ENCODE measurements at places on chromosomes 12 and 14.
A peak's percentile ranks its signal among the peaks of the same experiment; 100 is the strongest.

GRCh38 chr12:124252964-124253363, 41.9 kb upstream of the RFLNA start:
- DNase-seq: no peak

GRCh38 chr12:104958805-104959334, 780 bp upstream of the SLC41A2 start:
- no peak for DNase-seq

DNA sequence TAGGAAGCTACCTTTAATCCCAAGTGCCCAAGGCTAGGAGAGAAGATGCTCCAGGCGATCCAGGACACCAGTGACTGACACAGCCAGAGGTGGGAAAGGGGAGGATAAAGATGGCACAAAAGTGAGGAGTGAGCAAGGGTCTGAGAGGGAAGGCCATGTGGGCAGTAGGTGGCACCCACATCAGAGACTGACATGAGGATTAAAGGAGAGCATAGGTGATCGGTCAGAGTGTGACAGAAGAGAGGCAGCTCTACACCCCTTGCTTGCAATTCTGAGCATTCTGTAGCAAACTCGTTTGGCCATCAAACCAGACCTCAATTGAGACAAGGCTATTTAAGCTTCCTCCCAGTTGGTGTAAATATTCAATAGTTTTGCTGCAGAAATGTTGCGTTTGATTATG, 724 bp upstream of the CD27 start:
- no peak for DNase-seq

- DNase-seq: no peak
Measured at GRCh38 chr12:52496590-52497071, 3.6 kb upstream of the KRT6A start.

DNA sequence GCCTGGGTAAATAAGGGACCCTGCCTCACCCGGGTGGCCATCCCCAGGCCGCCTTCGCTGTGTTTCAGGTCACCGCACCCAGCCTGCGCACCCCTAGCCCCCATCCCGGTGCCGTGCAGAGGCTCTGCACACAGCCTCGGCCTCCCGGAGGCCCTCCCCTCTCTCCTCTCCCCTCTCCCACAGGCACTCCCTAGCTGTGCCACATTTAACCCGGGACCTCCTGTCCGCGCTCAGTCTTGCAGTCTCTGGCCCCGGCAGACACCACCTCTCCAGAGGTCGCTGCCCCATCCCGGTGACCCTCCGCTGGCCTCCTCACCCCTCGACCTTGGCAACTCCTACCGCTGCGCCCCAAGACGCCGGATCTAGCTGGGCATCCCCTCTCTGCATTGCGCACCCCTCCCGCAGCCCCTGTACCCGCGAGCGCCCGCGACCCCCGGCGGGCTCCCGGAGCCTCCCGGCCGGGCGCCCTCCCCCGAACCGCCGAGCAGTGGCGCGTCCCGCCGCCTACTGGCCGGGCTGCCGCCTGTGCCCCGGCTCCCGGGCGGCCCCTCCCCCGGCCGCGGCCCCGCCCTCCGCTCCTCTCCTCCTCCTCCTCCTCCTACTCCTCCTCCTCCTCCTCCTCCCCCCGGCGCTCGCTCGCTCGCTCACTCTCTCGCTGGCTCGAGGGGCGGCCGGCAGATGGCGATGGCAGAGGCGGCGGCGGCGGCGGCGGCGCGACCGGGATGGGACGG, 120.7 kb downstream of the AACS start:
- DNase-seq: peak; percentile 33

GRCh38 chr12:125773033-125773640, 707.9 kb downstream of the AACS start:
- no peak for DNase-seq

- no peak for DNase-seq
Measured at GRCh38 chr12:80195074-80195726, 95.9 kb downstream of the OTOGL start.

DNA sequence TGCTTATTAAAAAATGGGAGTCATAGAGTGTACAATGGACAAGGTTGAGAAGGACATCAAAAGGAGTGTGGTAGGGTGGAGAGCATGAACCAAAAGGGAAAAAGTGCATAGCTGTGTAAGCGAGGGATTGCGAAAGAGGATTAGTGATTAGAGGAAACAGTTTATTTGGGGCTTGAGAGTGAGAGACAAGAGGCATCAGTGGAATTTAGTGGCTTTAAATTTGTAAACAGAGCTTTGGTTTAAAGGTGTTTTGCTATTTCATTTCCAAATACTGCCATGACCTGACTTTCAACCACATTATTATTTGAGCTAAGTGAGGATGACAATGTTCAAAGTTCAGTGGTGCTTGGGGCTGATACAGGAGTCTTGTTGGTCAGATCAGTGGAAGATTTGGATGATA, 53.4 kb downstream of the SLC16A7 start:
- DNase-seq: no peak

- DNase-seq: no peak
Measured at GRCh38 chr12:107319533-107320032, 226.2 kb upstream of the CRY1 start.

DNA sequence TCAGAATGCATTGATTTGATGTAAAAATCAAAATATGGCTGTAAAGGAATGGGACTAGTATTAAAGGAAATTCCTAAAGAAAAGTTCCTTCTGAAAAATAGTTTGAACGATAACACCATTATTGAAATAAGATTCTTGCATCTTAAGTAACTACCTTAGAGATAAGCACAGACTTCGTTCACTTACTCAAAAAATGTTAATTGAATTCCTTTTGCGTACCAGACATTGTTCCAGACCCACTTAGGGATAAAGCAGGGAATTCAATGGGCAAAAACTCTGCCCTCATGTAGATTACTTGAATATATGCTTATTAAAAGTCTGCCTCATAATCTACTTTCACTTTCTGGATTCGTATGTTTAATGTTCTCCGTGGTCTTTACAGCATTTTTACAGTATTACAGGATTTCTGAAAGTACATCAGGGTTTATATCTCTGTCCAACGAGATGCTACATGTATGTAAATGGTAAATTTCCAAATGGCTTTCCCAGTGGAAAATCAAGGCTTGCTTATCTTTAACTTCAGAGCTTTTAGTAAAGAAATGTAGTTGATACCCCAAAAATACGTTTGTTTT, 213.7 kb downstream of the GXYLT1 start:
- no peak for DNase-seq

- no peak for DNase-seq
Measured at GRCh38 chr14:72663076-72663487, 230.8 kb downstream of the DPF3 start.

- DNase-seq: no peak
Measured at GRCh38 chr12:27083861-27084394, 1.6 kb upstream of the C12orf71 start.

Measured in CD4-positive, alpha-beta T cell treated with Interleukin-4 for 1 hour (primary cell).